Kidney epithelial cell (primary cell): ENCODE measurements at places on chromosomes 11 and 22.

GRCh38 chr11:70678931-70679900 is 280.9 kb downstream of the CTTN start:
- no peak for DNase-seq

DNA sequence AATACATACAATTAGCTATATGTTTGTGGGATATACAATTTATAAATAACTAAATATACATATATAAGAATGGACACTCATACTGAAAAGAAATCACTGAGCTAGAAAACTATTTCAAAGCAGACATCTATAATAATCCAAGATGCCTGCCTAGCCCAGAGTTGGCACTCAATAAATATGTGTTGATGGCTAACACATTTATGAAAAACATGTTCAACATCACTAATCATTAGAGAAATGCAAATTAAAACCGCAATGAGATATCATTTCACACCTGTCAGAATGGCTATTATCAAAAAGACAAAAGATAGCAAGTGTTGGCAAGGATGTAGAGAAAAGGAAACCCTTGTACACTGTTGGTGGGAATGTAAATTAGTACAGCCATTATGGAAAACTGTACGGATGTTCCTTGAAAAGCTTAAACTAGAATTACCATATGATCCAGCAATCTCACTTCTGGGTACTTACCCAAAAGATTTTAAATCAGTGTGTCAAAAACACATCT is 29.8 kb downstream of the POU2AF1 start:
- no peak for DNase-seq

DNA sequence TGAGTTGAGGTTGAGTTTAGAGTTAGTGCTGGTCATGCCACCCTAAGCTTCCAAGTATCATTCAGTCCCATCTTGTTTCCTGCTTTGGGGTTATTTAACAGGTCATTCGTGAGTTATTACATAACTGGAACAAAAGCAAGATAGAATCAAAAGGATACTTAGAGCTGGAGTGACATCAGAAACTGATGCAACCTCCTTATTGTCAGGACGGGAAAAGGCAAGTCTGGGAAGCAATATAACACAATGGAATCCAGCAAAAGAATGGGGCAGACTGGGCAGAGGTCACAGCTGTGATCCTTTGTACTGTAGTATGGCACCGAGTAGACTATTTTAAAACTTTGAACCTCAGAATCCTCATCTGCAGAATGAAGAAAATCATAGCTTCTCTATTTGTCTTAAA is 4.4 kb upstream of the PRSS23 start:
- no peak for DNase-seq

- DNase-seq: no peak
Measured at GRCh38 chr11:2803186-2804091, 82.1 kb downstream of the CDKN1C start.

GRCh38 chr22:39571538-39571937 is 985 bp downstream of the CACNA1I start:
- DNase-seq: no peak

DNA sequence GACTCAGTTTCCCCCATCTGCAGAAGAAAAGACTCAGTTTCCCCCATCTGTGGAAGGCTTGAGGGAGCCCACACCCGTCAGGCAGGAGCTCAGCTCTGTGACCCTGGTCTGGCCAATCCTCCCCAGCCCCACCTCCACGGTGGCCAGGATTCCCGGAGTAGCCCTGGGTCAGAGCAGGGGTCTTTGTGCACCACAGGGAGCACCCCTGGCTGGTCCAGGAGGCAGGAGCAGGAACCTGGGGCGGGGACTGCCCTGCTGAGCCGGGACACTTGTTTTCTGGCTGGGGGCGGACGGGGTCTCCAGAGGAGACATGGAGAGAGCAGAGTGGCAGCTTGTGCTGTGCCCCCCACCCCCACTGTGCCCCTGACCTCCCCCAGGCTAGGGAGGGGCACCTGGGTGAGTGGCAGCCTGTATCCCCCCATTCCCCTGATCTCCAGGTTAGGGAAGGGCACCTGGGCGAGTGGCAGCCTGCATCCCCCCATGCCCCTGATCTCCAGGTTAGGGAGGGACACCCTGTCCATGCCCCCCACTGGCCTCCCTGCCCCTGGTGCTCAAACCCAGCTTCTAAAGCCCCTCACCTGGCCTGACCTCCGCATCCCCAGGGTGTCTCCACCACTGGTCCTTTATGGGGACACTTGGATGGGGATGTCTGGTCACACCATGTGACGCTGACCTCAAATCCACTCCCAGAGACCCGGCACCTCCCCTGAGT is 18.8 kb downstream of the IL17REL start:
- DNase-seq: no peak

DNA sequence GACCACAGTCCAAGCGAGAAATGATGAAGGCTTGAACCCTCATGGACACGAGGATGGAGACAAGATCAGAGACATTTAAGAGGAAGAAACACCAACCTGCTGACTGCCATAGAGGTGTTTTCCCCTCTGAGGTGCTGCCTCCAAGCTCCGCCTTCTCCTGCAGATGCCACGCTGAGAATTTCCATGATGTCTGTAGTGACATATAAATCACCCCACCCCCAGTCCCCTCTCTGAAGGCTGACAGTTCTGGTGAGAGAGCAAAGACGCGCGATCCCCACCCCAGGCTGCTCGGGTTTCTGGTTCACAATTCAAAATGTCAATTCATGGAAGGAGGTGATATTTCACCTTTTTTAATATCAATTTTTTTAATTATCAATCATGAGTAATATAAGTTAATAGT is 28.2 kb downstream of the LRRC32 start:
- DNase-seq: no peak

DNA sequence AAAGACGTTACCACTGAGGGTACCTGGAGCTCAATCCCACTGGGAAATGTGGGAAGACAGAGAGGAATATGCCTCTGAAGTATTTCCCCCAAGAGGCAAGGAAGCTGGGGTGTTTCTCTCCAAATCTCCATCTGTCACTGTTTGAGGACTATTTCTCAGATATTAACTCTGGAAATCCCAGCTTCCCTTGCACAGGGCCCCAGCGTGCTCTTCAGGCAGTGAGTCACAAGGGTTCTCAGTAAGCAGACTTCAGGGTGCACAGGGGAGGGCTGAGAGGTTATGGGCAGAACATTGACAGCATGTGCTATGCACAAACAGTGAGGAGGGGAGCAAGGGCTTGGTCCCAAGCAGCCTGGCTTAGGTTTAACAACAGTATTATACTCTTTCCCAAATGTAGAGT is 60.9 kb upstream of the EED start:
- no peak for DNase-seq

GRCh38 chr11:99781074-99781473 is 760.3 kb downstream of the CNTN5 start:
- DNase-seq: no peak

DNA sequence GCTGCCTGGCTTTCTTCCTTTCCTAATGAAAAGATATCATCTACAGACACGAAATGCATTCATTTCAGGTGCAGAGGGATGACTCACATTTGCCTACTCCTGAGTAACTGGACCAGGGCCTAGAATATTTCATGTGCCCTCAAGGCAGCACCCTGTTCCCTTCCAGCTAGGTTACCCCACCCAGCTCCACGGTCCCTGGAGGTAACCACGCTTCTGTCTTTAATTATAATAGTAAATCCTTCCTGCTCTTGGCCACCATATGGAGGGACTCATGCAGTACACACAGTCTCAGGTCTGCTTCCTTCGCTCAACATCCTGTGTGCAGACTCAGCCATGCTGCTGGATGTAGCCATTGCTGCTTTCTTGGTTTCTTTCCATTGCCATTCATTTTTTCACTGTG is 22.3 kb downstream of the DHCR7 start:
- DNase-seq: peak; percentile 37

GRCh38 chr11:804599-804964 is 449 bp downstream of the PIDD1 start:
- no peak for DNase-seq

DNA sequence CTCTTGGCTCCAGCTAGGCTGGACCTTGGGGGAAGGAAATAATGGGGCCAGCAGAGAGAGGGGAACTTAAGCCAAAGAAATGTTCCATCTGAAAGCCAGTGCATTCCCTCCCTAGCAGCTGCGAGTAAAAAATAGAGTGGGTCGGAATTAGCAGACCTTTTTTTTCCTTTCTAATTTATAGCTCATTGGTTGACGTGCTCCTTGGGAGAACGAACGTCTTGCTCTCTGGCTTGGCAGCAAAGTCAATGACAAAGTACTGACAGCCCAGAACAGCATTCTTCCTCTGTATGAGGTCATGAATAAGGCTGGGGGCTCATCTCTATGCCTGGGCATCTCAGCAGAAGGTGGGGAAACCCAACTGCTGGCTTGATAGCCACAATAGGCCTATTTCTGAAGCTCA is 65.0 kb downstream of the SEZ6L start:
- DNase-seq: no peak

- DNase-seq: no peak
Measured at GRCh38 chr11:12180257-12181205, 70.1 kb downstream of the MICAL2 start.

- no peak for DNase-seq
Measured at GRCh38 chr11:125902277-125902926, 604 bp downstream of the PUS3 start.

DNA sequence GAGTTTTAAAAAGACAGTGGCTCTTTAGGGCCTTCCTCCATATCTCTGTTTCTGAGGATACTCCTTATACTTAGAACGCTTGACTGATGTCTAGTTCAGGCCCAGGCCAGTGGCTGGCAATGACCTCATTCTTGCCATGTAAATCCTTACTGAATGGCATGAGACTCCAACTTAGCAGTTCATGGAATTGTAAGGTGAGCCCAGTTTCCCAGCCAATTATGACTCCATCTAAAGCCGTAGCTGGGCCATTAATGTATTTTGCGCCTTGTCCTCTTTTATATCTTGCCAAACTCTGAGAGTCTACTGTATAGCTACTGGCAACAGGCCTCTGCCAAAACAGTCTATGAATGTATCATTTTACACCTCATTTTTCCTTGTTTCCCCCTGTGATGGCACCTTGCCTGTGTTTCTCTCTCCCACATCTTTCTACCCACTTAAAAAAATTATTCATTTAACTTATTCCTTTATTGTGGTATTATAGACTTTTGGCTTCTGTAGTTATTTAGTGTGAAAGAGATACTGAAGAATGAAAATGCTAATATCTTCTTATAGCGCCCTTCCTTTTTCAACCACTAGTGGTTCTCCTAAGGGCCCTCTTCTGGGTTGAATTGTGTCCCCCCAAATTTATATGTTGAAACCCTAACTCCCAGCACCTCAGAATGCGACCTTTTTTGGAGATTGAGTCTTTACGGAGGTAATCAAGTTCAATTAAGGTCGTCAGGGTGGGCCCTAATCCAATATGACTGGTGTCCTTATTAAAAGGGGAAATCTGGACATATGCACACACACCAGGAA is 67.4 kb downstream of the ZNRF3 start:
- DNase-seq: no peak

GRCh38 chr22:40531951-40532900 is 104.3 kb downstream of the MRTFA start:
- no peak for DNase-seq

DNA sequence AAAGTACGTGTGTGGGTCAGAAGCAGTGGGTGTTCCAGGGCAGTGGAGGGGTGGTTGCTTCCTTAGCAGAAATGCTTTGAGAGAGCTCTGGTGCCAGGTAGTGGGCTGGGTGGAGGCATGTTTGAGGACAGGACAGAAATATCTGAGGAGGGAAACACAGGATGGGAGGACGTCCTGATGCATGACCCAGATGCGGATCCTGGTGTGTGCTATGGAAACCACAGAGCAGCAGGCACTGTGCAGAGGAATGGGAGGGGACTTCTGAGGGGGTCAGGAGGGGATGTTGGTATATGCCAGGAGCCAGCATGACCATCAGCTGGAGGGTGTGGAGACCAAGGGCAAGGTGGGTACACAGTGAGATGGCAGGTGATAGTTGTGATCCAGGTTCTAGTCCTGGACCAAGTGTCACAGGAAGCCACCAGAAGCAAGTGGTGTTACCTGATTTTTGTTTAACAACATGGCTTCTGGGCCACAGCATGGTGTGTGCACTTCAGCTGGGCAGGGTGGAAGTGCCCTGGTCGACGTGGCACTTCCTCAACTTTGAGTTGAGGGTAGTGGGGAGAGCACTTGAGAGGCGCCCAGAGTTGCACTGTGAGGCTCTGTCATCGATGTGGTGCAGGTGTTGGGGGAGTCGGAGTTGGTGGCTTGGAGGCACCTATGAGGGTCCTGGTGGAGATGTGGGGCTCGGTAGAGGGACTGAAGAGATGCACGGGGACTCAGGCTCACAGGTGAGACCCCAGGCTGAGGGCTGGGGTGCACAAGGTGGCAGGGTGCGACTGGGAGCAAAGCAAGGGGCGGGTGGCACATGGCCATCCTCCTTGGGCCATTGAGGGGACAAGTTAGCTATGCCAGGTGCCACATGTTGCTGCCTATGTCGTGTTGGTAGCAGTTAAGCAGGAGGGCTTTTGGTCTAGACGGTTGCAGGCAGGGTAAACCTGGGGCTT is 7.5 kb downstream of the DGCR8 start:
- no peak for DNase-seq

DNA sequence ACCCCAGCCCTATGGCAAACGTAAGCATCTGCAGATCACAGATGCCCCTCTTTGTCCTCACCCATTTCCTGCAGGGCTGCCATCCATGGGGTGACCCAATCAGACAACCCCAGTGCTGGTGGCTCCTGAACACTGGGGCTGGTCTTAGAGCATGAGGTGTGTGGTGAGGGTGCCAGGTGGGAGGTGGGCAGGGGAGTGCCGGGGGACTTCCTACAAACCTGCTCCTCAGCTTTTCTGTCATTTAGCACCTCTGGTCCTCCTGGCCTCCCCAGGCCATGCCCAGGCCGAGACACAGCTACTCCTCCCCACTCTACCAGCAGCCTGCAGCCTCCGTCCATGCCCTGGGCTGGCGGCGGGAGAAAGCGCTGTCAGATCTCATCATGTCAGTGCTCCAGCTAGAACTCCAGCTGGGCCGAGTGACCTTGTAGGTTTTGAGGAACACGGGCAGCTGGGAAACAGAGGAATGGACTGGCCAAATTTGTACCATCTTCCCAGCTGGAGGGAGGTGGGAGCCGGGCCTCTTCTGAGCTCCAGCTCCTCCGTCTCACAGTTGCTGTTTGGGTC is 157.7 kb upstream of the NECTIN1 start:
- no peak for DNase-seq

- DNase-seq: no peak
Measured at GRCh38 chr11:61969838-61970662, 2.6 kb upstream of the FTH1 start.

GRCh38 chr11:117071344-117071787 is 26.9 kb downstream of the SIK3 start:
- DNase-seq: no peak

DNA sequence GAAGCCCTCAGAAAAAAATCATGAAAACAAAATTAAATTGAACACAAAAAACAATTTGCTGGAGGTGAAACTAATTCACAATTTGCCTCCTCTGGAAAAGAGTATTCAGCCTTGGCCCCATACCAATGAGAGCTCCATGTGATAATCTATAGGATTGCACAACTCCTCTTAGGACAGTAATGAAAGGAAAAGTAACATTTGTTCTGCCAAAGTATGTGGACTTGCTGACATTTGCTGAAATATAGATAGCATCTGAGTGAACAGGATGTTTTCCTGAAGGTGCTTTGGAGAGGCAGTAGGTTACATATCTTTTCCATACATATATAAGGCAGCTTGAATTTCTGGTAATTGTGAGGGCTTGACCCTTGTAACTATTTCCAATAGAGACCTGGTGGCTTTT is 122.8 kb downstream of the OR4C45 start:
- no peak for DNase-seq

GRCh38 chr11:104918113-104918824 is 20.0 kb upstream of the CASP12 start:
- DNase-seq: no peak

- peak; percentile 12 for DNase-seq
Measured at GRCh38 chr11:91220476-91221202, 997.8 kb upstream of the CHORDC1 start.

GRCh38 chr11:98153752-98154151 is 867.0 kb upstream of the CNTN5 start:
- no peak for DNase-seq
